ENCODE measurements at places on chromosomes 16 and 17.

DNA sequence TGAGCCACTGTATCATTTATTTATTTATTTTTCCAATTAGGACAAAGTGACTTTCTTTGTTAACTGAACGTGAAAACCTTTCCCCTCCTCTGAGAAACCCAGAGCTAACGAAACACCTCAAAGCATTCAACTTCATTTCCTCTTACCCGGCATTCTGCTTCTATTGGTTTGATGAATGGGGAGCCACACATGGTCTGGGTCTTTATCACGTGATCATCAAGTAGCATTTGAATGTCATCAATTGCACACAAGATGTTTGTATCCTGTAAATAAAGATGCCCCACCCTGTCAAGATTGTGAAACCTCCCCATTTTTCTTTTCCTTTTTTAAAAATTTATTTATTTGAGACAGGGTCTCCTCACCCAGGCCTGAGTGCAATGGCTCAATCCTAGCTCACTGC is 80.1 kb downstream of the DNAH3 start:
- DNase-seq, result no peak

DNA sequence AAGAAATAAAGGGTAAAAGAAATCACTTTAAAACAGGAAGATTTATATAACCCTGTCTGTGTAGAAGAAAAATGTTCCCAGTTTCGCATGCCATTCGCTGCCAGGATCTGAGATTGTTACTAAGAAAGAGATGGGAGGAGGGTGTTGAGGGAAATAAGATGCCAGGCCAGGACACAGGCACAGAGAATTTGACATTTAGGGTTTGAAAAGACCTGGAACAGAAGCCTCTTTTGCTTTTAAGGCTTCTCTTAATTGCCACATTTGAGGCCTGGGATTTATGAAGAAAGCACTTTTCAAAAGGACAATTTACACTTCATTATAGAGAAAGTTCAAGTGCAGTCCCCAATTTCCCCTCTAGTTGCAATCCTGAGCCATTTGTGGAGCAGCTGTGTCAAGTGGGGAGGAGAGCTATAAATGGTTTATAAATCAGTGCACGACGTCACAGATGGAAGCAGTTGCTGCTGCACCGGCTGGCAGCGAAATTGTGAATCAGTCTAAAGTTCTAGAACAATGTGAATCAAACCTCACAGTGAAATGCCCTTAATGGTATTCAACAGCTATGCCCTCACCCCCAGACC is 26.5 kb upstream of the C16orf87 start:
- DNase-seq, result no peak

DNA sequence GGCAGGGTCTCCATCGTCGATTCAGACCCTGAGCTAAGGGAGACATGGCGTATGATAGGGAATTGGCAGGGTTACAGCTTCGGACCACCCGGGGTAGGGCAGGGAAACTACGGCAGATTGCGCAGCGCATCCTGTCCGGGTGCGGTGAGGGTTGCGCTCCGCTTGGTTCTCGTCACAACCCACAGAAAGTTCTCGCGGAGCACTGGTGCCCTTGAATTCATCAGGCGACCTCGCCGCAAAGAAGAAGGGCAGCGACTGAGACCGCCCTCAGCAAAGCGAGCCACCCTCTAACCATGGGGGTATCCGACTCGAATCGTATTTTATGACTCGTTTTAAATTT is 1.2 kb downstream of the HS3ST3B1 start:
- no peak for DNase-seq

DNA sequence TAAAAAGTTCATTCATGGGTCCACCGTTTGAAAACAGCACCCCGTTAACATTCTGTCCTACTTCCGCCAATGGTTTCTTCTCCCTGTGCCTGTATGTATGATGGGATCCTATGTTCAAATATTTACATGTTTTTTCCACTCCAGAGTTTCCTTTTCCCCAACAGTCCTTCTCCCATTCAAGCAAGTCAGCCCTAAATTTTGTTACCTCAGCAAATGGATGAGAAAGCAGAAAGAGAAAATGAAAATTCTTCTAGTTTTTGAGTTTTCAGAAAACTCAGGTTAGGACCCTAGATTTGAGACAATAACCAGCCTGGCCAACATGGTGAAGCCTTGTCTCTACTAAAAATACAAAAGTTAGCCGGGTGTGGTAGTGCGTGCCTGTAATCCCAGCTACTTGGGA is 3.5 kb upstream of the ERN2 start:
- no peak for DNase-seq

GRCh38 chr16:52755396-52755795 is 208.5 kb upstream of the TOX3 start:
- DNase-seq, result no peak

- DNase-seq, result no peak
Observed at GRCh38 chr17:38542286-38542685, 63.5 kb downstream of the SRCIN1 start.

DNA sequence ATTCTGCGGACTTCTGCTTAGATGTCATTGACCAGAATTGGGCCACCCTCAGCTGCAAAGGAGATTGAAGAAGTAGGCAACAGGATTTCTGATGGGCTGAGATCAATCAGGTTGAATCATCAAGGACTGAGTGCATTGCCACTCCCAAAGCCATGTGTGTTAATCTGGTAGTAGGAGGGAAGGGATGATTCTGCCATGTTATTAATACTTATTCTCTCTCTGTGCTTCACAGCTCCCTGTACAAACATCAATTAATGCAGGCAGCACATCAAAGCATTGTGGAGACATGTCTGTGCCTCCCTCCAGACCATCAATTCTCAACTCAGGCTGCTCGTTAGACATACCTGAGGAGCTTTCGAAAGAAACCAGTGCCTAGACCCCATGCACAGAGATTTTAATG is 11.6 kb downstream of the LRRC3C start:
- DNase-seq, result no peak

DNA sequence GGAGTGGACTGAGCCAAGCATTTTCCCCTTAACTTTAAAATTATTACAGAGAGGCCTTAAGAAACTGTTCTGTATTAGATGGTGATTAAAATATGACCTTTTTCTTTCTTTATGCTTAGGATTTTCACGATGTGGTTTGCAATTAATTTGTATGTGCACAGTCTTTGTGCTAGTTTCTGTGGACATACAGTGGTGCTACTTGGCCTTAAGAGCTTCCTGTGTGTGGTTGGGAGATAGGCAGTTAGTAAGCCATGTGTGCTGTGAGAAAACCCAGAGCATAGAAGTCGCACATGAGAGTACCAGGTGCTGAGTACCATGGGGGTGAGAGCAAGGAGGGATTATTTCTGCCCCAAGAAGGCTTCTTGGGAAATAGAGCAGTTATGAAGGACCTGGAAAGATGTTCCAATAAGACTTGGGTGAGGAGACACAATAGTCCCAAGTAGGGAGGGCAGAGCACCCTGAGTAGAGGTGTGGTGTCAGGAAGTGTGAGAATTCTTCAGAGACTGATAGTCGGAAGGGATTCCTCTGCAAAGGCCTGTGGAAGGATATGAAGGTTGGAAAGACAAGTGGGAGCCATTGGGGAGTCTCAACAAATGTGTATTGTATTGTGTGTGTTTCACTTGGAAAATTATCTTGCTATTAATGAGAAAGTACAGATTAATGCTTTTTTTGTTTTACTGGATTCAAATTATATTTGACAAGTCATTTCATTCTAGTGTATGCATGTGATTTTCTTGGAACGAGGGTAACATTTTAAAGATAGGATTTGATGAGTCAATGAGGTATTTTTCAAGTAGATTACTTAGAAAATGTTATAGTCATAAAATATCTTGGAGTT is 239.9 kb downstream of the PRKCA start:
- DNase-seq, result no peak

DNA sequence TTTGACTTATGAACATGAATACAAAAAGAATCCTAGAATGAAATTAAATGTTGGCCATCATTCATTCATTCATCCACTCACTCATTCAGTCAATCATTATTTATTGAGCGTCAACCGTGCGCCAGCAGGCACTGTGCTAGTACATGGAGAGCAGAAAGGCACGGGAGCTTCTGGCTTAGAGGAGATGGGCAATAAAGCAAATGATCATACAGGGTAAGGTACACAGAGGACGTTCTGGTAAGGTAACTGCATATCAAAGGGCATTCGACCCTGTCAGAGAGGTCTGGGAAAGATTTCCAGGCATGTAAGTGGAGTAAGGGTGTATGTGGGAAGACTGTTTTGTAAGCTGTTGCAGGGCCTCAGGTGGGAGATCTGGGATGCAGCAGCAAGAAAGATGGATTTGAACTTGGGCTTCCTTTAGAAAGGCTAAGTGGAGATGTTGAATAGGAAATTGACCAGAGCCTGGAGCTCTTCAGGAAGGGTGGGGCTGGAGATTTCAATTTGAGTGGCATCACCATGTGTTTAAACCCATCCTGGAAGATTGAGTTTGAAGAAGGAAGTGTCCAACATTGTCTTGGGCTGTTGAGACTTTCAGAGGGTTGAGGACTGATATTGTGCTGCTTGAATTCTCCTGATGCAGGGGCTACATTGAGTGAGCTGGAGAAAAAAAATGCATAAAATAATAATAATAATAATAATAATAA is 2.8 kb upstream of the MSI2 start:
- DNase-seq, result no peak

DNA sequence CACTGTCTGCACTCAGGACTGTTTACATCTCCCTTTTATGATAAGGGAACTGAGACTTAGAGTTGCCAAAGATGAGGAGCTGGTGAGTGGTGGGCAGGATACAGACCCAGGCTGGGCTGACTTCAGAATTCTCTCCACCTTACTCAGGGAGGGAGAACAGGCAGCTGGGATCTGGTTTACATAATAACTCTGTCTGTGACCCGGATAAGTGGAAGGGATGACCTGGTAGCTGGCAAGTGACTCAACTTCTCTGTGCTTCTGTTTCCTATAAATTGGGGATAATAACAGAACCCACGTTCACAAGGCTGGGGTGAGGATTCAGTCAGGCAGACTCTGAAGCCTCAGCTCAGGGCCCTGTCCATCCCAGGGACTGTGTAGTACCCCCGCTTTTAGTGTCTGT is 2.6 kb downstream of the SNX20 start:
- DNase-seq, result no peak

DNA sequence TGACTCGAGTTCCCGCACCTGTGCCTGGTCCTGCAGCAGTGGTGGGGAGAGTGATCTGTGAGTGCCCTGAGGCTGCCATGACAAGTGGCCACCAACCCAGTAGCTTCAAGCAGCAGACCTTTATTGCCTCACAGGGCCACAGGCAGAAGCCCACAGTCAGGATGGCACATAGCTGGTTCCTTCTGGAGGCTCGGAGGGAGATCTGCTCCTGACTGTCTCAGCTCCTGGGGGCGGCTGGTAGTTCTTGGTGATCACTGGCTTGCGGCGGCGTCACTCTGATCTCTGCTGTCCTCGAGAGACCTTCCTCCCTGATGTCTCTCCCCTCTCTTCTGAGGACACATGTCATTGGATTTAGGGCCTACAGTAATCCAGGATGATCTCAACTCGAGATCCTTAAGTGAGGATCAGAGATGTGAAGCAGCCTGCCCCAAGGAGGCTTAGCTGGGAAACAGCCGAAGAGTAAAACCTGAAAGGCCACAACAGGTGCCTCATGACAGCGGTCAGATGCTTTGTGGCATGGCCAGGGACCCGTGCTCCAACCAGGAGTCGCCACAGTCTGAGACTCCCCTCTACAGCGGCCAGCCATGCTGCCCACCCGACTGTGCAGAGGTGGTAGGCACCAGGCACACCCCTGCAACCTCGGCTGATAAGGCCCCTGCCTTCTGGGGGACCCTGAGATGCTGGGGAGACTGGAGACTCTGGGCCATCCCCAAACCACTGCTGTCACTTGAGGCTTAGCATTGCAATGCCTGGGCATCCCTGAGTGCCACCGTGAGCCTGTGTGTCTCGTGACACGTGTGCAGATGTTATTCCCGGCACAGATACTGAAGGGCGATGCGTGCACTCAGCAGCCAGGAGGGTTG is 30.0 kb upstream of the SLC38A10 start:
- no peak for DNase-seq

DNA sequence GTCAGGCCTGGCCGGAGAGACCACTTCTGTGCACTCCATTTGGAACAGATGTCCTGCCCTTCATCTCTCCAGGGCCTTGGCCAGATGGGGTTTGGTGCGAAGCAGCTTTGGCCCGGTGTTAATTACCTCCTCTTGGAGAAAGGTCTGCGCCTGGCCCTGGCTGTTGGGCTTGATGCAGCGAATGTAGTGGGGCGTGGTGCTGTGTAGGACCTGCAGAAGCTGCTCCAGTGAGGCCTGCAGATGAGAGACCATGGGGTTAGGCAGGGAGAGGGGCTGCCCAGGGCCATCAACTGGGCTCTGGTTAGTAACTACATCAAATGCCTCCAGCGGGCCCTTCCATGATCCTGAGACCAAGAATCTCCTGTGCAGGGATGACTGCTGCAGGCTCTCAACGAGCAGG is 18.7 kb downstream of the ZNHIT3 start:
- DNase-seq, result no peak

GRCh38 chr17:13359774-13360173 is 242.0 kb downstream of the HS3ST3A1 start:
- no peak for DNase-seq

GRCh38 chr16:90031931-90032673 is 12.8 kb upstream of the DBNDD1 start:
- DNase-seq, result no peak

DNA sequence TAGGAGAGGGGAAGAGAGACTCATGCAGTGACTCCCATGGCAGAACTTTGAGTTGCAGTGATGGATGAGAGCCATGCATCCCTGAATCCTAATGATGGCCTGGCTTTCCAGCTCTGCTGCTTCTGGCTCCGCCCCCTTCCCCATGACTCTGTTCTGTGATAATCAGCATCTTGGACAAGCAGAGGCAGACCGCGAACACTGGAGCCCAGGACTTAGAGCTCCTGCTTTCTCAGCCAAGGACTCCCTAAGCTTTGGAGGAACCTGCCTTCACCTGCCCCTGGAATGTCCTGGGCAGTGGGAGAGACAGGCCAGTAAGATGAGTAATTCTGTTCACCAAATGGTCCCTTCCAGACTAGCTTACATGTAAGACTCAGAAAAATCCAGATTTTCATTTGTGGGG is 12.5 kb downstream of the CCDC92B start:
- DNase-seq, result no peak

DNA sequence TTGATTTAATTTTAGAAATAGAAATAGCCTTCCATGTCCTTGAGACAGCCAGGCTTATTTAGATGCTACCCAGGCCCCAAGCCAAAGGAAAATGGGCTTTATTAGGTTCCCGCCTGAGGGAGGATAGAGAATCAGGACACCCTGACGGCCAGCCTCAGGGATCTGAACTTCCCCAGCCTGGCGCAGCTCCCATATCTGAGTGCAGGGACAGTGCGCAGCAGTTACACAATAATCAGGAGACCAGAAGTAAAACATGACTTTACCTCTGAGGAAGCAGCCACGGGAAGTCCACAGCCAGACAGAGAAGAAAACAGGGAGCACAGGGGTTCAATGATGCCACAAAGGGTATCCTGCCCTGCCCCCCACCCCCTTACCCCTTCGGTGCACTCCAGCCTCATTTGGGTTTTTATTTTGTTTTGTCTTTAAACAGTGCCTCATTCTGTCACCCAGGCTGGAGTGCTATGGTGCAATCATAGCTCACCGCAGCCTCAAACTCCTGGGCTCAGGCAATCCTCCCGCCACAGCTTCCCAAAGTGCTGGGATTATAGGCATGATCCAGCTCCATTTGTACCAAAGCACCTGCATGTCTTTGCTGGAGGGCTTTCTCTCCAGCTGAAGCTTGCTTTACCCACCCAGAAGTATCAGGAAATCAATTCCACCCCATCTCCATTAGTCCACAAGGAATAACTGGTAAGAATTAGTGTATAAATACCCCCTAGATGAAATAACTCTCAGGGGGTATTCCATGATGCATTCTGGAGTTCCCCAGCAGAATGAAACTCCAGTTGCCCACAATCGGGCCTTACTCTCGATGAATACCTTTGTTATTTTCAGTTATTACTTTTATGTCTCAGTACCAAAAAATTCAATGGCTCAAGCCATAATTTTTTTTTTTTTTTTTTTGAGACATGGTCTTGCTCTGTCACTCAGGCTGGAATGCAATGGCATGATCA is 21.9 kb downstream of the ORC6 start:
- no peak for DNase-seq
